ENCODE measurements at places on chromosomes 2 and 18. TPM values are rescaled to one million over a fixed set of nuclear protein-coding genes. Genes with fewer than 3 reads are reported as not detected.

GRCh38 chr2:224927011-224927410 is 115.3 kb downstream of the DOCK10 start:
- no peak for DNase-seq

DNA sequence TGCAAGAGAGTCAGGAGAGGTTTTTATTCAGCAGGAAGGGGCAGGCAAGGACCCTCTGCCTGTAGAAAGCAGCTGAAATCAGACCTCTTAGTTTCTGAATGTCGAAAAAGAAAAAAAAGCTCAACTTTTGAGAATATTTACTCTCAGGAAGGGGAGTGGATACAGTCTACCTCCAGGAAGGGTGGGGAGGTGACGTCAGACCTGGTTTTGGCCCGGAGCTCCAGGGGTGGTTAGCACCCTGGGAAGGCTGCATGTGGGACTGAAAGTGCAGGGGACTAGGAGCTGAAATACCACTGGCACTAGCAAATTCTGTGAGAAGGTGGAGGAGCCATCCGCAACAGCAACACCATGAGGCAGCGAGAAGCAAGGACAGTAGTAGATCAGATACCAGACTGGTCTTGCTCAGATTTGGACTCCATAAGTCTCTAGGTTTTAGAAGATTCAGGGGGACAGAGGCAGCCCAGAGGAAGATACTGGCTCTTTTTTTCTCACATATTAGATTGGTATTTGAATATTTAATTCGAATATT is 19.8 kb downstream of the MC2R start:
- DNase-seq: no peak

SLC23A3 gene
- 2.5 TPM for total RNA-seq

- DNase-seq: no peak
Measured at GRCh38 chr2:164457271-164457670, 164.0 kb downstream of the GRB14 start.

DNA sequence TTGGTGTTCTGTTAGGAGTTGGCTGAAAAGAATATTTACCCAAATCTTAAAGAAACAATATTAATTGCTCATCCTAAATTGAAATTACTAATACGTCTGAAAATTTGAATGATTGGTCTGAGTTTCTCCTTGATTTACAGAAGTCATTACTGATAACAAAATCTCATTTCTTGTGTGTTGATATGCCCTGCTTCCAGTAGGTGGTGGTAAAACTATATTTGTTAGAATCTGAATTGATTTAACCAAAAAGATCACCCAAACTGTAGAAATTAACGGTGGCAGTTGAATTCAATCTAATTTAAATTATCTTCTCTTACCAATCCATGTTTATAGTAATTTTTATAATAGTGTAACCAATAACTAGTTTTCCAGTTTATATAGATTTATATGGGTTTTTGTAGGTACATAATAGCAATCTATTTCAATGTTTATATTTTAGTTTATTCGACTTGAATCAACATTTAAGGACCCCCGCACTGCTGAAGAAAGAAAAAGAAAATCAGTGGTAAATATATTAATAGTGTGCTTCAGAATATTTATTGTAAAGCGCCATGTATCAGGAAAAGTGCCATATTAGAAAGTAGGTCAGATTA is 38.3 kb downstream of the PAPOLG start:
- no peak for DNase-seq

SLC40A1 gene
- 101 TPM for total RNA-seq

DNA sequence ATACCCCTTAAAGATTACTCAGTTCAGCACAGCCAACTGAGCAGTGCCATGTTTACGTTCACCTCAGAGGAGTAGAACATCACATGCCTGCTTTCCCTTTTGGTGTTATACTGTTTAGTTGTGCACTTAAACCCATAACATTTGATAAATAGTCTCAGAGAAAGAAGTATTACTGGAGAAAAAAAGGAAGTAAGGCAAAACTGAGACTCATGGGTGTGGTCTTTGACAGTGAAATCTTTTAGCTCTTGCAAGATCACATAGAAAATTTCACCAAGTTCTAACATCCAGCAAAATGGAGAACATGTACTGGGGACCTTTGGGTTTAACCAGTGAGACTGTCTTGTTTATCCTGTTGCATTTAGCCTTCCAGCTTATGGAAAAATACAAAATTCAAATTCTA is 5.6 kb downstream of the TANK start:
- DNase-seq: no peak

DNA sequence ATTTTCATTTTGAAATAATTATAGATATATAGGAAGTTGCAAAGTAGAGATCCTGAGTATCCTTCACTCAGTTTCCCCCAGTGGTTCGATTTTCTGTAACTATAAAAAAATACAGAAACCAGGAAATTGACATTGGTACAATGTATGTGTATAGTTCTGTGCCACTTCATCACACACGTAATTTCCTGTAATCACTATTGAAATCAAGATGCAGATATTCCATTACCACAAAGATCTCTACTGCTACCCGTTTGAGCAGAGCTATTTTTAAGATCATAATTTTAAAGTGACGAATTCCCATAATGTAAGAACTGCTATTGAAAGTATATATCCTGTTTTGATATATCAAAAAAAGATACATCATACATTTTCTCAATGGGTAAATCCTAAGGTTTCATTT is 142.3 kb downstream of the BABAM2 start:
- no peak for DNase-seq

DNA sequence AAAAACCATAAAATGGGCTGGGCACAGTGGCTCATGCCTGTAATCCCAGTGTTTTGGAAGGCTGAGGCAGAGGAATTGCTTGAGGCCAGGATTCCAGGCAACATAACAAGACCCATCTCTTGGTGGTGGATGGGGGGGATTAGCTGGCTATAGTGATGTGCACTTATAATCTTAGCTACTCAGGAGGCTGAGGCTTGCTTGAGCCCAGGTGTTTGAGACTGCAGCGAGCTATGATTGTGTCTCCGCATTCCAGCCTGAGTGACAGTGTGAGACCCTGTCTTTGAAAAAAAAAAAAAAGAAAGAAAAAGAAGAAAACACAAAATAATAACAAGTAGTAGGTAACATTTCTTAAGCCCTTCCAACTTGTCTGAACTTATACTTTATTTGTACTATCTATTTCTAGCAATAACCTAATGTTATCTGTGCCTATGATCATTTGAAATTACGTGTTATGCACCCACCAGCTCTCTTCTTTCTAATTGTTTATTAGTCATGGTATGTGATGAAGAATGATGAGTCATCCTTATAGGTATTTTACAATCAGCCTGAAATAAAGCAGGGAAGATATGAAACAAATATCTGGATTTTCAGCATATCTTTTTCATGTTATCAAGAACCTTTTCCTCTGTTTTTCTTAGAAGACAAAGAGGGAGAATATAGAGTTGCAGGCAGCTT is 129.3 kb upstream of the UNC80 start:
- no peak for DNase-seq

GRCh38 chr2:241002275-241003046 is 4.0 kb downstream of the SNED1 start:
- DNase-seq: no peak

LRP2 gene
- total RNA-seq: 4.4 TPM

DNA sequence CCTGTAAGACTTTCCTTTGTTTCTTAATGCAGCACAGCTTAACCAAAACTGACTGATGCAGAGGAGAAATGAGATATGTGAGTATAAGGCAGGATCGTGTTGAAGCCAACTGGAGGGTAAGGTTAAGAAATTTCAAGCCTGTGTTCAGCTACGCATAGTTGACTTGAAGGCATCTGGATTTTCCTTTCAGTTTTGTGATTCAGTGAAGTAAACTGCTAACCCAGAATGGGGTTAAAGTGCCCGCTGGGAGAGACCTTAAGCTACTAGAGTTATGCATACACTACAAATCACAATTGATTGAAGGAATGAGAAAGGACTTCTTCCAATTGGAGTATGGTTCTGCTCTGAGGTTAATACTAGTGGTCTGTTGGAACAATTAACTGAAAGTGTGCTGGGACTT is 22.6 kb downstream of the THSD7B start:
- DNase-seq: no peak

GRCh38 chr2:15765686-15766302 is 174.1 kb downstream of the DDX1 start:
- DNase-seq: no peak

DNA sequence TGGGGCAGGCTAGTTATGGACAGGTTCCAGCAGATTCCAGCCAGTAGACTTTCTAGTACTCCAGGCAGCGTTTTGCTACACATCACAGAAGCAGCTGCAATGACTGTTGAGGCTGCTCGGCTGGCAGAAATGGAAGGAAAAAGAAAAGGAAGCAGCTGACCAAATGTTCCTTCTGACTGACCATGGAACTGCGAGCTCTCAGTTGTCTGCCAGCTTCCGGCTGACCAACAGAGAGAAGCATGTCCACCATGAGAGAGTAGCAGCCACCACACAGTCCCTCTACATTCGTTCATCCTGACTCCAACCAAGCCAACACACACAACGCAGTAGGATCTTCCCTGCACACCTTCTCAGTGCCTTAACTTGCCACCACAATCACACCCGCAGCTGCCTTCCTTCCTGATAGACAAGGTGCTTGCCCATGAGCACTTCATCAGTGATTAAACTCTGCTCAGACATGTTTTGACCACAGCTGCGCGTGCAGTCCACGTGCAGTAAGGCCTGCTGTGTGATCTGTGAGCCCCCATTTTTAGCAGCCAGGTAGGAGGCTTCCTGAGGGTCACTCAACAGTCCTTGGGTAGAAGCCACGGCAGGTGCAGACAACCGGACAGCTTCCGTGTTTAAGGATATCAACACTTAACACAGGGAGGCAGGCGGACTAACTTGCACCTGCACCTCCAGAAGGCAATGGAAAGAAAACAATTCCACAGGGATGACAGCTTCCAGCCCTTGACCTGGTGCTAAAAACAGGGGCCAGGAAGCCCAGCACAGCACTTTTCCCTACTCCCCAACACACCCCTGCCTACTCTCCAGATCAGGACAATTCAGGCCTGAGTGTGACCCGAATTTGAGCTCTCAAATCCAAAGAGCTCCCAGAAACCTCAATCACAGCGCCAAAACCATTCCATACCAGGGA is 996 bp downstream of the TGFBRAP1 start:
- DNase-seq: no peak

MGAT5 gene
- 15.7 TPM for total RNA-seq

GRCh38 chr2:567865-568638 is 109.2 kb downstream of the TMEM18 start:
- DNase-seq: no peak

Data from right lobe of liver (tissue), 6 donors.